CD4-positive, CD25-positive, alpha-beta regulatory T cell (primary cell): ENCODE measurements at places on chromosomes 3 and 15. TPM values are rescaled to one million over a fixed set of nuclear protein-coding genes. Genes with fewer than 3 reads are reported as not detected.
A peak's percentile ranks its signal among the peaks of the same experiment; 100 is the strongest.

ZNF609 gene
- polyA plus RNA-seq = 2.6 TPM

WDR49 gene
- not detected for polyA plus RNA-seq

CD80 gene
- polyA plus RNA-seq = 2.0 TPM

KNG1 gene
- not detected for polyA plus RNA-seq

NMNAT3 gene
- 2.1 TPM for polyA plus RNA-seq

DNA sequence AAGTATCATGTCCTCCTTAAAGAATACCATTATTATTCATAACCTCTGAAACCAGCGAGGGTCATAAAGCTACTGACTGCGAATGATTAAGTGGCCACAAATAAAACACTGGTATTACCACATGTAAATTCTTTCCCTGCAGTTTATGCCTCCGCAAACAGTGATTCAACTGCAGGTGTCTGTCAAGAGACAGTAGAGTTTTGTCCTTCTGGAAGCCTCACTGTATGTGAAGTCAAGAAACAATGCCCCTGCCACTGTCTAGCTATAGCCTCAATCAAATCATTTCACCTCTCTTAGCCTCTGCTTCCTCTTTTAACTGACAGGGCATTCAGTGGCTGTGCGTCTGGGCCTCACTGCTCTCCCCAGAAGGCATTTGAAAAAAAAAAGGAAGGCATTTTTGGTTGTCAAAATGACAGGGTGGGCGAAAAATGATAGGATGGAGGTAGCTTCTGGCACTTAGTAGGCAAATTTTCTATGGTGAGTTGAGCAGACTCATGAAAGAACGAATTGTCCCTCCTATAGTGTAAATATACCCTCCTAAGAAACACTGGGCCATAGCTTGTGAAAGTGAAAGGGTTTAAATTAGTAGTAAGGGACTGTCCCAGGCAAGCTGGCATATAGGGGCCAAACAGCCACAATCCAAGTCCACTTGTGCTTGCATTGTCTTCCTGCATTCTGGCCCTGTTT lies 66.7 kb downstream of the FILIP1L start:
- no peak overlapping the region for H3K27ac ChIP-seq
- DNase-seq = no peak
- H3K27me3 ChIP-seq = no peaks in the 10 kb centered on the region
- no peaks in the 10 kb centered on the region for H3K36me3 ChIP-seq
- H3K4me1 ChIP-seq = no peaks in the 10 kb centered on the region

DNA sequence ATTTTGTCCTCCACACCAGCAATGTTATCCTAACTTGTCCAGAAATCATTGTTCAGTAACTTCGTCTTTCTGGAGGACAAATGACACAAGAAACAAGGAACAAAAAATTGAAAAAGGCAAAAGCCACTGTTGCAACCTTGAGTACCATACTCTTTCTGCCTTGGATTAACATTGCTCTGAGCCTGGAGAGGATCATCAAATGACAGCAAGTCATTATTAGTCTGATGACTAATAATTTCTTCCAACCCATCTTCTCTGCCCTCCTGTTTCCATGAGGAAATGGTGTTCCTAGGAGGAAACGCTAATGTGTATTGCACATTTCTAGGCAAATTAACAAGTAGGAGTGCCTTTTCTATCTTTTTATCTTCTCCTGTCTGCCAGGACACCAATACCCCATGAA lies 153.9 kb downstream of the PCCB start:
- H3K27ac ChIP-seq = no peak overlapping the region
- H3K36me3 ChIP-seq = peaks cover 4% of the 10 kb centered on the region
- H3K27me3 ChIP-seq = no peaks in the 10 kb centered on the region
- no peaks in the 10 kb centered on the region for H3K4me1 ChIP-seq
- no peak for DNase-seq

- no peaks in the 10 kb centered on the region for H3K36me3 ChIP-seq
- peak overlapping the region; percentile 23 for H3K4me3 ChIP-seq
- no peak overlapping the region for H3K27ac ChIP-seq
- H3K27me3 ChIP-seq = peaks cover 72% of the 10 kb centered on the region
- peak; percentile 28 for DNase-seq
- H3K4me1 ChIP-seq = peaks cover 38% of the 10 kb centered on the region
Observed at GRCh38 chr3:27728195-27729087, 6.3 kb upstream of the EOMES start.

DNA sequence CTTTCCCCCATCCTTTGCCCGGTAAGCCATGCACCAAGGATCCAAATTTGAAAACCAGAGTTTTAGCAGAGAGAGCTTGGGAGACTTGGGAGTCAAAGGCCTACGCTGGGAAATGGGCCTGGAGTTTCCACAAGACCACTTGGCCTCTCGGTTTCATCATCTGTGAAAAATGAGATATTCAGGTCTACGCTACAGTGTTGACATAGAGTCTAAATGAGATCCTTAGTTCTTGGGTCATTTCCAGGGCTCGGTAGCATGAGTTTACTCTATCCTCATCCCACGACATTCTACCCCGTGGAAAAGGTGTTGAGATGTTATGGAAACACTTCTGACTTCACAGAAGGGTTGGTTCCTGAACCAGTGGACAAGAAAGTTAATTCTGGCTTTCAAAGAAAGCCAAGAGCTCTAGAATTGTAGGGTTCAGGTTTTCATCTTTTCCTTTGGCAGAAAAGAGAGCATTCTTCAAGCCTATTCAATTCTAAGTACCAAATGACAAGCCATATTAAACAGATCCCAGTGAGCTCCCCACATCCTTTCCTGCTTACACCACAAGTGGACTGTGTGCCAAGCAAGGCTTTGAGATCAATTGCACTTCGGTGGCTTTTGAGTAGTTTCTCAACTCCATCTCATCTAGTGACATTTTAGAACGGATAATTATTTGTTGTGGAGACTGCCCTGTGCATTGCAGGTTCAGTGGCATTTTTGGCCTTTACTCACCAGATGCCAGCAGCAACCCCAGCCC lies 219.7 kb downstream of the SLCO3A1 start:
- no peak for DNase-seq
- no peak overlapping the region for H3K4me3 ChIP-seq
- H3K36me3 ChIP-seq = no peaks in the 10 kb centered on the region
- H3K27ac ChIP-seq = no peak overlapping the region
- no peaks in the 10 kb centered on the region for H3K27me3 ChIP-seq

- H3K36me3 ChIP-seq = peaks cover 97% of the 10 kb centered on the region
- H3K27ac ChIP-seq = no peak overlapping the region
- no peak overlapping the region for H3K4me3 ChIP-seq
- no peak for DNase-seq
- no peaks in the 10 kb centered on the region for H3K4me1 ChIP-seq
- H3K27me3 ChIP-seq = no peaks in the 10 kb centered on the region
Observed at GRCh38 chr15:42163947-42164550, 7.6 kb upstream of the PLA2G4F start.

DNA sequence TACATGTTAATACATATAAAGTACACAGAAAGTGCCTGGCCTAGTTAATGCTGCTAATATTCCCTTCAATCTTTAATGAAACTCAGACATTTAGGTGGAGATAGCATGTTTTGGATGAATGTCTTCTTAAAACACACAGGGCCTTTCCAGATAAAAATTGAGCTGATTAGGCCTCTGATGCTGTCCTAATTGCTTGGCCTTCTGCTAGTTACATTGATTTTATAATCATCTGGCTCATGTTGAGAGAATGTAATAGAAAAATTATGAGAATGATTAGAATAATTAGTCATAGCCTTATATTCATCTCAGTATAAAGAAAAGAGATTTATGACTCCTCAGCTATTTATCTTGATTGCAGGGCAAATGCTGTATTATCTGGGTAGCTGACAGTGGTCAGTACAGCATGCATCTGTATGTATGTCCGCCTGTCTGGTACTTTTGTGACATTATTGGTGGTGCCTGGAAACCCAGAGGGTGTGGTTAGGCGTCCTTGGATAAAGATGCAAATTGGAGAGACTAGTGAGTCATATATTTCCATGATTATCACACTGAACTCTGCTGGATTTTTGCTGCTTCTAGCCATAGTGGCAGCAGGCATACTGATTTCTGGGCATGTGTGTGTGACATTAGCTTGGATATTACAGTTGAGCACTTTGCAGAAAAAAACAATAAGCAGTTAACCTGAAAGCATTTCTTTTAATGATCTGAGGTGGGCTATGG lies 120.8 kb downstream of the FEZF2 start:
- H3K4me1 ChIP-seq = no peaks in the 10 kb centered on the region
- no peaks in the 10 kb centered on the region for H3K27me3 ChIP-seq
- H3K36me3 ChIP-seq = no peaks in the 10 kb centered on the region
- no peak overlapping the region for H3K4me3 ChIP-seq
- no peak overlapping the region for H3K27ac ChIP-seq

GRCh38 chr3:153051427-153052095 lies 110.5 kb upstream of the RAP2B start:
- H3K4me1 ChIP-seq = no peaks in the 10 kb centered on the region
- H3K36me3 ChIP-seq = no peaks in the 10 kb centered on the region
- no peak overlapping the region for H3K27ac ChIP-seq
- no peak for DNase-seq
- H3K27me3 ChIP-seq = no peaks in the 10 kb centered on the region

DNA sequence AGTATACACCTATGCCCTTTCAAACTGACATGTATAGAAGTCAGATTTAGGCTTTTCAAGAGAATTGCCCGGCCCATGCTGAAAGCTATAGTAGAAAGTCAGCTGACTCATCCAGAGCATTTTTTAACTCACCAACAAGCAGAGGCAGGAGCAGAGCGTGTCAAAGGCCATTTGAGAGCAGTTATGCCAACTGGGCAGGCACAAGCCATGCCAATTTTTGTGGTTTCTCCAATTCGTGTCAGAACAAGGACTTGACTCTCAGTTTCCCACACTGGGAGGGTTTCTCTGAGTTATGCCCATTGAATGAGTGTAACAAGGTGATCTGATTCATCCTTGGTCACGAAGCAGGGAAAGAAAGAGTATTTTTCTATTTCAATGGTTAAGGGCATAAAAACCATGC lies 403.3 kb upstream of the THBS1 start:
- no peak overlapping the region for H3K27ac ChIP-seq
- no peaks in the 10 kb centered on the region for H3K4me1 ChIP-seq
- H3K4me3 ChIP-seq = no peak overlapping the region
- DNase-seq = no peak
- H3K27me3 ChIP-seq = no peaks in the 10 kb centered on the region
- no peaks in the 10 kb centered on the region for H3K36me3 ChIP-seq

GRCh38 chr3:153043729-153044328 lies 118.2 kb upstream of the RAP2B start:
- DNase-seq = no peak
- no peak overlapping the region for H3K27ac ChIP-seq
- H3K4me3 ChIP-seq = no peak overlapping the region

GRCh38 chr15:76056931-76057330 lies 2.9 kb upstream of the TMEM266 start:
- H3K27ac ChIP-seq = no peak overlapping the region
- peak overlapping the region; percentile 23 for H3K4me3 ChIP-seq
- H3K4me1 ChIP-seq = peaks cover 12% of the 10 kb centered on the region
- no peaks in the 10 kb centered on the region for H3K36me3 ChIP-seq
- peaks cover 40% of the 10 kb centered on the region for H3K27me3 ChIP-seq
- DNase-seq = no peak

GRCh38 chr15:45802140-45802539 lies 167.3 kb downstream of the SQOR start:
- no peaks in the 10 kb centered on the region for H3K27me3 ChIP-seq
- no peak for DNase-seq
- no peaks in the 10 kb centered on the region for H3K4me1 ChIP-seq
